ENCODE measurements at places on chromosomes 5 and 9.

- no peak for DNase-seq
Observed at GRCh38 chr9:130847306-130848217, 12.5 kb downstream of the ABL1 start.

DNA sequence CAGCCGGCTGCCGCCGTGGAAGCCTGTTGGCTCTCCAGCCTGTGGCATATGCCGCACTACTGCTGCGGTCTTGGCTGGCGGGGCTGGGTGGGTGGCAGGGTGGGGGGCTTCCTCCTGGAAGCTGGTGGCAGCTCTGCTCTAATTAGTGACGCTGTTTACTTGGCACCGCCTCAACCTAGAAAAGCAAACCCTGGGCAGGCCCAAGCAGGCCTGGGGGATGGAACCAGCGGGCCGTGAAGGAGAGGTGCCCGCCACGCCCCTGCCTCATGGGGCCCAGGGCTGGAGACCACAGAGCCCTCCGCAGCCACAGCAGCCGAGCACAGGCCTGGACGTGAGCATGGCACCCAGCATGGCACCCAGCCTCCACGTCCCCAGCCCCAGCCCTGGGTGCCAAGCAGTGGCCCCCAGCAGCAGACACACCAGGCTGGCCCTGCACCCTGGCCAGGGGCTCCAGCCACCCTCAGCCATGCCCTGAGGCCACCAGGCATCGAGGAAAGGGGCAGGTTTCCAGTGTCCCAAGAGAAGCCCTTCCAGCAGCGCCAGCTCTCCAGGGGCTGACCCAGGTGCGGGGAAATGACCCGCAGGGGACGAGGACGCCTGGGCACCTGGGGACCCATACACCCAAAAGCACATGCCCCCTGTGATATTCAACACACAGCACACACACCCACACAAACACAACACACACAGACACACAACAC lies 5.4 kb upstream of the CCDC187 start:
- DNase-seq: no peak

- no peak for DNase-seq
Observed at GRCh38 chr5:150599917-150600511, 40.4 kb upstream of the SYNPO start.

DNA sequence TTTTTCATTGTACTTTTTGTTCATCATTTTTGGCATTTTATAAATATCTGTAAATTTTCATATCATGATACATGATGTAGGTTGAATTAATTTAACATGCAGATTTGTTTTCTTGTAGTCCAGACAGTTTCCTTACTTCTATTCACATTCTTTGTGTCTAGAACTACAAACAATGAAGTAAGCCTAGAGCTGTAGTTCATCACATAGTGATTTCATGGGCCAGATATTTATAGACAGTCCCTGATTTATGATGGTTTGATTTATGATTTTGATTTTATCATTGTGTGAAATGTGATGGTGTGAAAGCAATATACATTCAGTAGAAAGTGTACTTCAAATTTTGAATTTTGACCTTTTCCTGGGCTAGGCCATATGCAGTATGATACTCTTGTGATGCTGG lies 139.0 kb downstream of the ARHGEF28 start:
- DNase-seq: no peak

- no peak for DNase-seq
Observed at GRCh38 chr9:136043441-136043991, 51.6 kb downstream of the NACC2 start.

- DNase-seq: no peak
Observed at GRCh38 chr5:58571501-58571900, 11.4 kb upstream of the RAB3C start.

GRCh38 chr9:86867804-86868313 lies 79.4 kb downstream of the GAS1 start:
- no peak for DNase-seq

DNA sequence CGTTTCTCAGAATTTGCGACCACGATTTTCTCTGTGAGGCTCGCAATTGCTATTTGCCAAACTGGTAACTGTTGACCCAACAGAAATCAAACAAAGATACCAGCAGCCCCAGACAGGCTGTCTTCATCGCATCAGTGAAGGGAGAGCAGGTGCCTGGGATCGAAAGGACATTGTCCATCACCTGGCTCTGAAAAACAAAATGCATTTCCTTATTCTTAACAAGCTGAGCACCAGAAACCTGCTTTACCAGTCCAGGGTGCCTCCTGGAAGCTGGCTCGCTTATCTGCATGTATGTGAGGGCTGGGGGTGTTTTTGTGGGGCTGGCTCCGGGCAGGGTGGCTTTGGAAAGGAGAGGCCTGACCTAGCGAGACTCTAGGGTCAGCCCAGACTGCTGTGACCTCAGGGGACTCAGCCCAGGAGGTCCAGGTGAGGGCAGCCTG lies 24.7 kb downstream of the WWC1 start:
- DNase-seq: no peak

GRCh38 chr5:73859696-73860095 lies 233.7 kb downstream of the ARHGEF28 start:
- no peak for DNase-seq

GRCh38 chr5:96822686-96823459 lies 15.1 kb upstream of the ERAP1 start:
- DNase-seq: no peak

DNA sequence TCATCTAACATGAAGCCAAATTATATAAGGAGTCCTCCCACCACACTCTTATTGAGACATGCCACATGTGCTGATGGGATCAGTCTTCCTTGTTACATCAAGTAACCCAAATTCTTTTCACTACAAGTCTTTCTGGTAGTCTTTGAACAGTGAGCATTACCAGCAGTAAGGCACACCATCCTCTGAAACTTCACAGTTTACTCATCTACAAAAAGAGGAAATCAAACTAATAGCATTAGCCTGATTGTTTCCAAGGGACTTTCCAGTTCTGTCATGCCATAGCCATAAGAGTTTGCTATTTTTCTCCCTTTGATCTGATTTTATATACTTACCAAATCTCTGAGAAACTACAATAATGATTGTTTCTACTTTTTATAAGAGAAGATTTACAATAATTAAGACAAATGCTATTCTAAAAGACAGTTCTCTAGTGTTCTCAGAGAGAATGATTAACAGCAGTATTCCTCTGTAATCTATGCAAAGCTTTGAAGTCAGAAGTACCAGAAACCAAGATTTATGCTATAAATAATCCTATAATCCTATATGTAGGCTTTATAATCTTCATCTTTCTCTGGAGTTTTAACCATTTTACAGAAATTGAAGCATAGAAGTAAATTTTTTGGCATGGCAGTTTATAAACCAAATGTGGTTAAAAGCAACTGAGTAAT lies 166.2 kb upstream of the ACO1 start:
- no peak for DNase-seq

DNA sequence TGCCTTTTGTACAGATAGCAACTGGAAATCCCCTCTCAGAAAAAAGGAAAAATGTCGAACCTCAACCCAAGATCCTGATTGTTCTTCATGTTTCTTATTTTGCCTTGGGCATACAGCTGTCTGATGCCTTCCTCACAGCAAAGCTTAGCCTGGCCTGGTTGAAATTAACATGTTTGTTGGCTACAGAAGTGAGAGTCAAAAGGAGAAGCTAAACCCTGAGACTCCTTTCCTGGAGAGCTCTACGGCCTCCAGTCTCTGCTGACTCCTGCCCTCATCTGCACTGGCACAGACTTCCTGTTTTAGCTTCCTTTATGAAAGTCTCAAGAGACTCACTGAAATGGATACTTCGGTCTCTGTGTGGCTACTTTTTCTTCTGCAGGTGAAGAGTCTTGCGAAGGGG lies 186.7 kb downstream of the PARP8 start:
- no peak for DNase-seq
